ENCODE measurements at places on chromosomes 6 and 20.
A peak's percentile ranks its signal among the peaks of the same experiment; 100 is the strongest.

DNA sequence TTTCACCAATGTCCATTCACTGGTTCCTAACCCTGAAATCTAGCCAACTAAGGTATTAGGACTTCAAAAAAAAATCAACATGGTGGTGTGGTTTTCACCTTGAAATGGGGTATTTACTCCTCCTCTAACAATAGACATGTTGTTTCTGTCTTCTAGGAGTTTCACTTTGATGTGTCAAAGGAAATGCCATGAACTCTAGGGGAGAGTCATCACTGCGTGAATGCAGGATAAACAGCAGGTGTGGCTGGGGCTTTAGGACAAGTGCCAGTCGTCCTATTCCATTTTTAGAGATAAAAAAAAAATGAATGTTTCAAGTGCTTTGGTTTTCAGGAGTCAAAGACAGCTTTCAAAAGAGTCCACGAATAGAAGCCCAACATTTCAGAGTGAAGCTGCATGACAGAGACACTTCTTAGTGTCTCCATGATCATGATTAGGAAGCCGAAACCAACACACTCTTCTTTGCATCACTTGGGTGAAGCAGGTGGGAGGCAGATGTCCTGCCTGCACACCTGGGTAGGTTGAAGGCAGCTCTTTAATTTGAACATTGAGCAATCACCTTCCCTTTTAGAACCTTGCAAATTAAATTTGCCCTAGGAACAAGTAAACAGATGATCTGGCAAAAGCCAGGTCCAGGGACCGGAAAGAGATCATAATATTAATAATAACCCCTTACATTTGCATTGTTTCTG lies 328.5 kb upstream of the PRDM1 start:
- no peak for DNase-seq

GRCh38 chr20:57621421-57622200 lies 1.4 kb upstream of the ZBP1 start:
- DNase-seq: no peak

GRCh38 chr6:43223175-43223574 lies 6.1 kb downstream of the DNPH1 start:
- DNase-seq: no peak

DNA sequence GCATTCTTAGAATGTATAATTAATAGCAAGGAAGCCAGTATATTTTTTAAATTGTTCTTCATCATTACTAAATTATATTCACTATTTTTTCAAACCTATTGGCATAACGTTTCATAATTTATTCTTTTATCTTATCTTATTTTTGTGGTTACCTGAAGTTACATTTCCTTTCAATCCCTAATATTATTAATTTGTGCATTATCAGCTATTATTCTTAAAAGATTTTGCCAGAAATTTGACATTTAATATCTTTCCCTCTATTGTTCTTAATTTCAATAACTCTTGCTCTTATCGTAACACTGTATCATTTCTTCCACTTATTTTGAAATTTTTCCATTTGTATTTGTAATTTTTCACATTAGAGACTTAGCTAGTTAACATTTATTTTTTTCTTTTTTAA lies 18.4 kb downstream of the OR14J1 start:
- no peak for DNase-seq

DNA sequence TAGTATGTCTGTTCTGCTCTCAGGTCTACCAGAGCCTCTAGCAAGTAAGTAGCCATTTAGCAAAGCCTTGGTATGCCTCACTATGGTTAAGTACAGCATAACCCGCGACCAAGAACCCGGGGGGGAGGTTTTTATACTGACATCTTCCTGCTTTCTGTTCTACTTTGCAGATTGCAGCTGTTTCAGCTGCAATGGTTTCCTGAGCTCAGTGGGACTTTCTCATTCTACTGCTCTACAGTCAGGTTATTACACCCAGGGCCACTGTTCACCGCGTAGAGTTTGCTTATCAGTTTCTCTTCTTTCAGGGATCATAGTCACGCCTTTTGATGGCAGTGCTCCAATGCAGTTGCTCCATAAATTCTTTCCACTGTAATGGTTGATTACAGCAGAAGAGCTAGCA lies 631.3 kb downstream of the TFAP2A start:
- DNase-seq: no peak

DNA sequence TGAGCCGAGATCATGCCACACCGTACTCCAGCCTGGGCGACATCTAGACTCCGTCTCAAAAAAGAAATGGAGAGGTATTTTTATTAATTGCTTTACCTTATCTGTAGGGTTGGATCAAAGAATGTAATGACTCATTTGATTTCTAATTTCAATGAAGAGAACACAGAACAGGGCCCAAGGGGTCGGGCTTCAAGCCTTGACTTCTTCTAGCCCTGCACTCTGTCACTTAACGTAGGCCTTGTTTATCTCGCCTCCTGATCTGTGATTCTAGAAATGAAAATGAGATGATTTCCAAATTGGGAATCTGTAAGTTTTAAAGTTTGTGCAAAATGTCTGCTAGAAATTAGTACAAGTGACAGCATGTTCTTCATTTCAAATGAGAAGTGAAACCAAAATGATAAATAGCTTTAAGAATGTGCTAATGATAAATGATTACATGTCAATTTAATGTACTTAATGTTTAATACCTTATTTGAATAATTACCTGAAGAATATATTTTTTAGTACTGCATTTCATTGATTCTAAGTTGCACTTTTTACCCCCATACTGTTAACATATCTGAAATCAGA lies 180.5 kb downstream of the SLC16A10 start:
- no peak for DNase-seq

DNA sequence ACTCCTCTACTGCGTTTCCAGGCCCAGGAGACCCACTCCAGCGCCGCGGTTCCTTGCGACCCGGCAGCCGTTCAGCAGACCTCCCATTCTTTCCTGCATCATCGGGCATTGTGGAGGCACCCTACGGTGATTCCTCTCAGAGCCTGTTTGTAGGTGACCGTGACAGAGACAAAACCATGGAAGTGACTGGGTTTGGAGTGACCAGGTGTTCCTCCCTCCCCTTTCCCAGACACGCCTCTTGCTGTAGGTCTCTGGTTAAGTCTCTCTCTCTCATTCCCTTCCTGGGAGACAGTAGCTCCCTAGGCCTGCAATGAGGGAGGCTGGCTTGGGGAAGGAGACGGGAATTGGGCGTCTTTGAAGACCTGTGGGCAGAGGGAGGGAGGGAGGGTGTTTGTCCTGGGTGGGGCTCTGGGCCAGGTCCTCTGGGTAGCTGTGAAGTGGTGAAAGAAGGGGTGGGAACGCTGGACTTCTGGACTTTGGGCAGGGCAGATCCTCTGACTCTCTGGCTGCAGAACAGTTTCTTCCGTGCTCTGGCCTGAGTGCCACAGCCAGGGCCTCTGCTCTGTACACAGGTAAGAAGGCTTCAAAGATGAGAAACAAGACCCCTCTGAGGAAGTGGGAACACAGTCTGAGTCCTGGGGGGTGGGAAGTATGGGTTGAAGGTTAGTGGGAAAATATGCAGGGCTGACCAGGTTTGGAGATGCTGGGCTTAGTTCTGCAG lies 763 bp downstream of the KLC4 start:
- DNase-seq: no peak

GRCh38 chr6:34235307-34236130 lies 1.2 kb upstream of the HMGA1 start:
- DNase-seq: peak; percentile 67

DNA sequence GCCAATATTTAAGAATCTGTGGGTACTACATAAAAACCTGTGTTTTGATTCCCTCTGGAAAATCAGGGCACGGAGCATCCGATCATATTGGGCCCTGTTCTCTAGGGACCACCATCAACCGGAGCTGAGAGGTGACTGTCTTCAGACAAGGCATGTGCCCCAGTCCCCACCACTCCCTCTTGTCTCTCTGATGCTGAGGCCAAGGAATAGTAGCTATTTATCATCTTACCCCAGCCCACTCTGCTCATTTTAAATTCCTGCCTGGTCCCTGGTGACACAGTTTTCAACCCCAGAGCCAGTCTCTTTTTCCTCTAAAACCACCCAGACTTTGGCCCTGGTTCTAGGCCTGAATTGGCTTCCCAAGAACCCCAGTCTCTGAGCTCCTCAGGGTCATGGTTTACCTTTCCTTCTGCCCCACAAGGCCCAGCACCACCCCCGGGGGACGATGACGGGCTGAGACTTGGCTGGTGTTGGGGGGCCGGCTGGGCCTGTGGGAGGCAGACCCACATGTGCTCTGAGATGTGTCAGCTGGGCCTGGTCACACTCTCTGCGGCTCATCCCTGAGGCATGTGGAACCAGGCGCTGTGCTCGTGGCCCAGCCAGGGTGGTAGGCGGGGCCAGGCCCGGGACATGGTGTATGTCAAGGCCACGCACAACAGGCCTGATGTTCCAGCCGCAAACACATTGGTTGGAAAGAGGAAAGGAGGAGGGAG lies 114.4 kb downstream of the CEBPB start:
- no peak for DNase-seq

DNA sequence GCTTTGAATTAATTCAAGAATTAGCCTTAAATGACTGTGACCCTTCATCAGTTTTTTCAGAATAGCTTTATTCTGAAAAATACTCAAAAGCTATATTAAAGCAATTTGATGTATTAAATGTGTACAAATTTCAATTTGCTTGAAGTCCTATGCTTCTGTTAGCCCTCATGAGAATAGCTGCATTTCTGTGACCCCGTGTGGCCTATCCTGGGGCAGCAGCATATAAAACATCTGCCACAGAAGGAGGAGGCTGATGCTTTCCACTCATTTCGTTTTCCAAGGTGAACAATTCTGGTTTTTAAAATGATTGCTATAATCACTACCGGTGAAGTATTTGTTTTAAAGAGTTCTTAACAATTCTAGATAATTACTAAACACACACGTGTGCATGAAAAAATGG lies 360.3 kb downstream of the BTBD9 start:
- no peak for DNase-seq

DNA sequence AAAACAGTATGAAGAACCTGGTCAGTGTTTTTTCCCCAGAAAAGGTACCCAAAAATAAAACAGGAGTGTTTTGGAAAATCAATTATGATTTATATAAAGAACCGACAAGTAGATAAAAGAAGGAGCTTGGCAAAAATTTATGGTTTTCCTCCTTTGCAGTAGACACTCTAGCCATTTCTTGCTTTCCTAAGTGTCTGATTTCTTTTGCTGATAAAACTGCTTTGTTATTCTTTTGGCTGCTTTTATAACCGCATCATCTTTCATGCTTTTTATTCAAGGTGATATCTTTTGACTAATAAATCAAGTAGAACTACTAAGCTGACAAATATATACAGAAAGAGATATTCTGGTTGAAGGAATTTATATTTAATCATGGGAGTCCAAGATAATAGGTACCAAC lies 16.6 kb downstream of the ATG5 start:
- DNase-seq: no peak

GRCh38 chr6:166848979-166849748 lies 107.2 kb downstream of the RNASET2 start:
- no peak for DNase-seq

GRCh38 chr6:68026483-68026882 lies 608.6 kb upstream of the ADGRB3 start:
- DNase-seq: no peak

DNA sequence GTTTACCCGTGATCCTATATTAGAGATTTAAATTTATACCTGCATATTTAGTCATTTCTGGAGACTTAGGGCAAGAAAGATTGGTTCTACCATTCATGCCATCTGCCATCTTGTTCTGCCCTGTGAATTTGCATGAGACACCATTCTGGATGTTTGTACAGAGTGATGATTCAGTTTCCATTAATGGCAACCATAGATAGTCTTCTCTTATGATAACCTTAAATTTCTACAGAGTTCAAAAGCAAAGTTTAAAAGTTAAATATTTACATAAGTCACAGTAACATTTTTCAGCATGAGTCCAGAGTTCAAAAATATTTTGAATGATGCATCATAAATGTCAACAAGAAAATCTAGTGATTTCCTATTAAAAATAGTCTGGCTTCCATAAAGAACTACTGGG lies 23.2 kb downstream of the PLCB1 start:
- DNase-seq: no peak

GRCh38 chr6:139852488-139853140 lies 478.2 kb upstream of the CITED2 start:
- no peak for DNase-seq

- peak; percentile 51 for DNase-seq
Observed at GRCh38 chr20:62887152-62887859, 25.7 kb upstream of the TCFL5 start.

- DNase-seq: no peak
Observed at GRCh38 chr20:23445596-23446217, 6.2 kb downstream of the CSTL1 start.

- no peak for DNase-seq
Observed at GRCh38 chr6:132005178-132005577, 54.0 kb upstream of the CCN2 start.

GRCh38 chr20:40322941-40323340 lies 366.1 kb downstream of the MAFB start:
- no peak for DNase-seq

- no peak for DNase-seq
Observed at GRCh38 chr6:168216117-168216516, 103.5 kb downstream of the DACT2 start.

GRCh38 chr6:105545947-105546731 lies 143.3 kb upstream of the PREP start:
- DNase-seq: no peak

- DNase-seq: peak; percentile 17
Observed at GRCh38 chr20:49750611-49751396, 37.1 kb upstream of the B4GALT5 start.

DNA sequence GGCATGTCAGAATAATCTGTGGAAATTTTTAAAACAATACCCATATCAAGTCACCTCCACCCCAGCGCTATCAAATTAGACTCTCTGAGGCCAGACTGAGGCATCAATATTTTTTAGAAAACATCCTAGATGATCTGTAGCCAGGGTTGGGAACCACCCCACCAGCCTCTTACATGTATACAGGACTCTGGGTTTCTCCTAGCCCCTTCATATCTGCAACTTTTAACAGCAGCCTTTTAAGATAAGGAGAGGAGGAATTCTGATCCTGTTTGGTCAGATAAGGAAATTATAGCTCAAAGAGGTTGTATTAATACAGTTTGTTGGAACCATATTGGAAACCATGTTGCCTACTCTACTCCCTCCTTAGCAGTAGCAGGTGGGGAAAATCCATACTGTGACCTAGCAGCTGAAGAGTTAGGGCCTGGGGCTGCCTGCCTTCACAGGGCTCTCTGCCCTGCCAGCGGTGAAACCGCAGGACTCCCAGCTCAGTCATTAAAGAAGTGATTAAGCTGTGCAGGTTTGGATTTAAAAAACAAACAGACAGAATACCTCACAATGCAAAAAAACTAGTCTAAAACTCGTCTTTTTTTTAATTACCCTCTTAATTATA lies 30.0 kb downstream of the BRPF3 start:
- DNase-seq: no peak

DNA sequence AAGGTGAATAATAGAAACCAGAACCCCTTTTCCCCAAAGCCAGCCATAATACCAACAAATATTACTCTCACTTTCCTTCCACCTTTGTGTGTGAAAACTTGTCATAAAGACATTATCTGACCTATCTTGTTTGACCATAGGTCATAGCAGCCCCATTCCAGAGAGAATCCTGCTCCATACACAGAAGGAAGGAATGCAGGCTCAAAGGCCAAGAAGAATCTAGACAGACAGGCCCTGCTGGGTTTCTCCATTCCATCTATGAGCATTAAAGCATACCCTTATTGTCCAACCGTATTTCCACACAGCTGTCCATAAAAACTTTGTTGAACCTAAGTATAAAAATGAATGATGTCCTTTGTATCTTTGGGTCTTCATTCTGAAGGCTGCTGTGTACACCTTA lies 40.7 kb upstream of the KCNK5 start:
- no peak for DNase-seq

GRCh38 chr6:129197154-129197553 lies 314.2 kb downstream of the LAMA2 start:
- DNase-seq: no peak
